ENCODE measurements at places on chromosomes 3 and 15.

DNA sequence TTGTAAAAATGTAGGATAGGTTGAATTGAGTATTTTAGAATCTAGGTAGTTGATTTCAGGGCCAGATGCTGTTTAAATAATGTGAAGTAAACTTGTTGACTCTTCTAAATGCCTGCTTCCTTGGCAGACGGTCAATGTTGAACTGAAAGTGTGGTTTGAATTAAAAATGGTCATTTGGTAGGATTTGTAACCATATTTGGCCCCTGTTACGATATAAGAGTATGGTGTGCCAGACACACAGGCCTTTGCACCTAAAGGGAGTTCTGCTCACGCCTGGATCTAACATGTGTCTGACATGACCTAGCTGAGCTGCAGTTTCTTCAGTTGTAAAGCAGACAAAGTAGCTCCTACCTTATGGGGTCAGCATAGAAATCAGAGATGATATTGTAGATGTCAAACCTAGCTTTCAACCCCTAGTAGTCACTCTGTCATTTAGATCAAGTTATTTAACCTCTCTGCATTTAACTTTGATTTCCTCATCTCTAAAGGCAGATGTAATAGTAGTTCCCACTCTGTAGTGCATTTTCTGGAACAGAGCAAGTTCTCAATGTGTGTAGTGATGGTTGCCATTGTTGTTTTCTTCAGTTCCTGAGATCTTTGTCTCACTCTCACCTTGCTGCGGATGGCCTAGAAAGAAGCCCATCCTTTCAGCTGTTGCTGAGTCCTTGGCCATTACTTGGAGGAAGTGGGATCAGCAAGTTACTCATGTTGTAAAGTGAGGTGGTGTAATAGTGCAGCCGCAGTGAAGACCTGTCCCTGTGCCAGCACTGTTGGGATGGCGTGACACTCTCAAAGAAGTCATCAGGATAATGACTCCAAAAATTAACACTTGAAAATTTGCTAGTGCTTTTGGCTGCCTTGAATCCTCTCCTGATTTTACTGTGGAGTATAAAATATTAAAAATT is 90.2 kb downstream of the GHSR start:
- peak; percentile 21 for DNase-seq

DNA sequence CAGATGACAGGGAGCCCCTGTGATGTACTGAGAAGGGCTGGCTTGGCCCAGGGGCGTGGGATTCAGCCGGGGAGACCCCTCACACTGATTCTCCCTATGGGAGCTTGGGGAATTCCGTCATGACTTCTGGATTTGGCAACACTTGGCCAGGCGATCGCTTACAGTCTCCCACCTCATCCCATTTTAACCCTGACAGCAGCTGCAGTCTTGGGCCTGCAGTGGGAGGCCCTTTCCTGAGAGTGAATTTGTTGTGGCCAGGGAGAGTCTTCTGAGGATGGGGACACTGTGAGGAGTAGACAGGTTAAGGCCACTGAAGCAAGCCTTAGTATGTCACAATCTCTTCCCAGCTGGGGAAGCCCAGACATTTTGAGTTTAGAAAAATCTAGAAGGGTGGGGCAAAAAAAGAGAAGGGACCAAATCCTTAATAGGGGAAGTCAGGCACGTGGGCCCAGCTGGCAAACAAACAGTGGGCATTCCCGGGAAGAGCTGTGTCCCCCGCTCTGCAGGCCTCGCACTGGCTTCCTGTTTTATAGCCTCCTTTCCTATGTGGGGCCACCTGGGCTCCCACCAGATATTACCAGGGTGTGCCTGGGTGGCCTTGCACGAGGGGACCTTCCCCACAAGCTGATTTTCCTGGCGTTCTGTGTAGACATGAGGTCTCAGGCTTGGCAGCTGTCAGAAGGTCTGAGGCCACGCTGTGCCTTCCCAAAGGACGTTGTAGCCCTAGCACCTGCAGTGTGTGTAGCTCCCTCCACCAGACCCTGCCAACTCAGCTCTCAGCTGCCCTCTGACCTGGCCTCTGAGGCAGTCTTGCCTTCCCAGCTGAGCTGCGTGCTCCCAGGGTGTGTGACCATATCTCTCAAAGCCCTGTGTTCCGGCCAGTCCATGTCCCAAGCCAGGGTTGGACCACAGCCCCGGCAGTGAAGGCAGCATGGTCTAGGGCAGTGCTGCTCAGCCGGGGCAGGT is 64.5 kb downstream of the FEM1B start:
- DNase-seq = no peak

GRCh38 chr3:197584733-197585132 is 29.0 kb upstream of the BDH1 start:
- DNase-seq = no peak

DNA sequence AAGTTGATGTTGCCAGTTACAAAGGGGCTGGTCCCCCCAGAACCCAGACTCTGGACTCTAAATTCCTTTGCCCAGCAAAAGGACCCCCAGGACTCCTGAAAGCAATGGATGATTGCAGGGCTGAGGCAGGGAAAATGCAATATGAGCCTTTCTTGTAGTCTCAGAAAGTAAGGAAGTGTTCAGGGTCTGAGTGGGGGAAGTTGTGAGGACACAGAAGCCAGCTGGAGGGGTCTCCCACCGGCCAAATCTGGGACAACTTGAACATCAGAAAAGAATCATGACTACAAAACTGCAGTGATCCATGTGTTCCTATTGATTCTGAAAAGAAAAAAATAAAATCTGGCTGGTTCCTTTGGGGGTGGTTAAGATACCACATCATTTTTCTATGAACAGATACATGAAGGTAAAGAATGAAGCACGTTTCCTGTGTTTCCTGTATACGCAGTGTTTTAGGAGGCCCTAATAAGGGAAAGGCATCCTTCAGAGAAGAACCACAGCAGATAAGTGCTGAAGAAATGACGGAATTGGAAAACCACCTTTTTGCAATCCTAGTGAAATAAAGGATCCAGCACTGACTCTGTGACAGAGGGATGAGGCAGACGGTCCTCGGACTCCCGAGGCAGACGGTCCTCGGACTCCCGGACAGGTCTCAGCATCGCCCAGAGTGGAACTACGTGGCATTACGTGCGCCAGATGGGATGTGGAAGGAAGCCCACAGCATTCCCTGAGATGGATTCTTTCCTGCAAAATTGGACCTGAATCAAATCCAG is 22.2 kb upstream of the GRIP2 start:
- no peak for DNase-seq

DNA sequence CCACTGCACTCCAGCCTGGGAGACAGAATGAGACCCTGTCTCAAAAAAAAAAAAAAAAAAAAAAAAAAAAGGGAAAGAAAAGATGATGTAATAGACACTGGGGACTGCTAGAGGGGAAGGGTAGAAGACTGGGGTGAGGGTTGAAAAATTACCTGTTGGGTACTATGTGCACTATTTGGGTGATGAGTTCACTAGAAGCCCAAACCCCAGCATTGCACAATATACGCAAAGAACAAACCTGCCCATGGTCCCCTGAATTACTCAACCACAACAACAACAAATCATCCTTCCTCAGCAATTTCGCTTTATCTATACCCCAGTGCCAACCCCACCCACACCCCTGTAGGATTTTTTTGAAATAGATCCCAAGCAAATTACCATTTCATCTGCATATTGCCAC is 13.5 kb downstream of the NIPA1 start:
- DNase-seq = no peak

GRCh38 chr3:148755570-148755969 is 57.9 kb downstream of the AGTR1 start:
- DNase-seq = no peak

GRCh38 chr3:37092484-37092883 is 81.9 kb downstream of the LRRFIP2 start:
- DNase-seq = no peak

DNA sequence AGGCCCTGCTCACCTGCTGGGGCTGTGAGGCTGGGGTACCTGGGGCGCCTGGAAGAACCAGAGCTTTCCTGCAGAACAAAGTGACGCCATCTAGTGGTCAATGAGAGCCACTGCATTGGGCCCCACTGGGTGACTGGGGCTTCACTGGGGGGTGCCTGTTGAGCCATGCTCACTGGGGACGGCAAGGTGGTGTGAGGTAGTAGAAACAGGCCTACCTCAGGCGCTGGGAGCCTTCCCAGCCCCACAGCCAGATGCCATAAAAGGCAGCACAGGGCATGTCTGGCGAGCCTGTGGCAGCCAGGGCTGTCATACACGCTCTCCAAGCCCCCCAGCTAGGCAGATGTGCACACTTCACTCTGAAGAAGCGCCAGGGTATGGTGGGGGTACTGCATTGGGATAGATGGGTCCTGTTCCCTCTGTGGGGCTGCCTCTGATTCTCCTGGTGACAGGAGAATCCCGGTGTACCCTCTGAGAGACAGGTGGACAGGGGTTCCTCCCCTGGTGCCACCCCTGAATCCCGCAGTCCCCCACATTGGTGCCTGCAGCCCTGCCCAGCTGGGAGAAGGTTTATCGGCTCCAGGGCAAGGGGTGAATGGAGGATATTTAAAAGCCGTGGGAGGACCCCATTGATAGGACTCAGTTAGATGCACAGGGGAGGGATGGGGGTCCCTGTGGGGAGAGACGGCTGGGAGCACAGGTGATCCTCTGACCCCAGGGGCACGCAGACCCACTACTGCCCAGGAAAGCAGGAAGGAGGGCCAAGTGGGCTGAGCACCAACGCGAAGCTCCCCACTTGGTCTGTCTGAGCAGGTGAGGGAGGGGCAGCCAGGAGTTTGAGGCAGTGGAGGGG is 178.8 kb downstream of the NSMCE3 start:
- no peak for DNase-seq

GRCh38 chr3:20878691-20879090 is 692.7 kb upstream of the SGO1 start:
- DNase-seq = no peak

DNA sequence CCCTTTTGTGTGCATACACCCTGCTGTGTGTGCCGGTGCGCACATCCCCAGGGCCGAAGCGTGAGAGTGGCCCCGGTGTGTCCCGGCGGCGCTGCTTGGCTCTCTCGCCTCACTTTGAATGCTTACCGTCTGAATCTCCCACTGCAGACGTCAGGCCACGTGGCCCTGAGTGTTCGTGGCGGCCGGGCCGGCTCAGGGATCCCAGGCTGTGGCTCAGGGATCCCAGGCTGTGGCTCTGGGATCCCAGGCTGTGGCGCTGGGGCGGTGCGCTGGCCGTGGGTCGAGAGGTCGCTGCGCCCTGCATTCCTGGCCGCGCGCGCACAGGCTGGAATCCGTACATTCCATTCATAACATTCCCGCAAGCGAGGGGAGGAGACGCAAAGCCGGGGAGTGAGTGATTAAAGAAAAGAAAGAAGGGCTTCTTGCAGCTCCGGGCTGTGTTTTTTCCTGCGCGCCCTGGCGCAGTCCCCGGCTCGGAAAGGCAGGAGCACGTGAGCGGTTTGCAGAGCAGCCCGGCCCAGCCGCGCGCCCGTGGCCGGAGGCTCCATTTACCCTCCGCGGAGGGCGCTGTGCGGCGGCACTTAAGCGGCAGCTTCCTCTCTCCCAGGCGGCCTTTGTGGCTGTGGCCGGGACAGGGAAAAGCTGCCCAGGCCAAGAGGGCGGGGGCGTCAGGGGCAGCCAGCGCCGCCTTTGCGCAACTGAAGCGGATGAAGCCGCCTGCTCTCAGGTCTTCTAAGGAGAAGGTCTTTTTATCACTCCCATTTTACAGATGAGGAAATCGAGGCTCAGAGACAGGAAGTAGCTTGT is 87.0 kb upstream of the ALDH1L1 start:
- no peak for DNase-seq
